Stimulated activated CD8-positive, alpha-beta memory T cell treated with anti-CD3 and anti-CD28 coated beads, Interleukin-7, amount 100 ng/mL, for 1 hour (primary cell): ENCODE measurements at places on chromosomes 7 and 10.

DNA sequence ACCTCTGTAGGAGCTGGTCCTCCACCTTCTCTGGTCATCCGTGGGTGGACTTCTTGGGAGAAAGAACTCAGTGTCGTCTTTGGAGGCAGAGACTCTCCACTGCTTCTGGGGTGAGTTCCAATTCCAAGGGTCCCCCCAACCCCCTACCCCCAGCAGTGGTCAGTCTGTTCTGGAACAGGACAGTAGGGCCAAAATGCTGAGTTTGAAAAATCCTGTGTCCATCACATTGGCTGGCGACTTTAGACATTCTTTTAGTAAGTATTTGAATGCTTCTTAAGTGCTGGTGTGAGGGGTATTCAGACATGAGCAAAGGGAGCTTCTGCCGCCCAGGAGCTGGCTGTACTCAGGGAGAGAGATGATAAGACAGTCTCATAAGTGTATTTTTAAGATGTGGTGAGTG lies 1.9 kb downstream of the ZNF316 start:
- no peak for DNase-seq

DNA sequence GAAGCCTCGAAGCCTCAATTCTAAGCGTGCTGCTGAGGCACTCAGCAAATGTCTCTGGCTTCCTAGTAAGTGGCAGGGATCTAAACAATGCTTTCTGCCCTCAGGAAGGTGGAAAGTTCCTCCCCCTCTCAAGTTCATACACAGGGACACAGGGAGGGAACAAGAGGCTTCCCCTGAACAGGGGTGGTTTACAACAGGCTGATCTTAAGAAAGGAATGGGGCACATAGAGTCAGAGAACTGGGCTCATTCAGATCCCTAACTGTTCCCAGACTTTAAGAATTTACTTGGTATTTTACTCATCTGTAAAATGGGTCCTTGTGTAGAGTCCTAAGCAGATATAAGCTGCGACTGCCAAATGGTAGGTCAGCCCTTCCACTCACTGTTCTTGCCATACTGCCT lies 2.5 kb downstream of the TNS3 start:
- no peak for DNase-seq

DNA sequence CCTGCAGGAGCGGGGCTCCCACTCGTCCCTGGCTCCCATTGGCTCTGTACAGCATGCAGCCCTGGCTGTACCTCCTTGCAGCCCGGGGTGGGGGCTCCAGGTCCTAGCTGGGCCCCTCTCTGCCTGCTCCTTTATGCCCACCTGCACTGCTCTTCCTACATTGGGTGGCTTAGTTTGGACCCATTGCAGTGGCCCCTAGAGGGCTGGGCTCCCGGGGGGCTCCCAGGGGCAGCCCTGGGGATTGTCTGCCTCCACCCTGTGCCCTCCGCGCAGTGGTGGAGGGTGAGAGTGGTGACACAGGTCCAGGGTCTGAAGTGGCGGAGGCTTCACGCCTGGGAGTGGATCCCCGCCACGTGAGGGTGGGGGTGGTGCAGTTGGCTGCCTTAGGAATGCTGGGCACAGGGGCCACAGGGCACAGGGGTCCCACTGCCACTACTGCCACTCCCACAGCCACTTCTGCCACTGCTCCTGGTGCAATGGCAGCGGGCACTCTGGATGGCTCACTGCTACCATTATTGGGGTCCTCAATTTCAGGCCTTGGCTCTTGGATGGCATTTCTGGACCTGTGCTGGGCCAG lies 177.1 kb downstream of the ARL4A start:
- DNase-seq: no peak

DNA sequence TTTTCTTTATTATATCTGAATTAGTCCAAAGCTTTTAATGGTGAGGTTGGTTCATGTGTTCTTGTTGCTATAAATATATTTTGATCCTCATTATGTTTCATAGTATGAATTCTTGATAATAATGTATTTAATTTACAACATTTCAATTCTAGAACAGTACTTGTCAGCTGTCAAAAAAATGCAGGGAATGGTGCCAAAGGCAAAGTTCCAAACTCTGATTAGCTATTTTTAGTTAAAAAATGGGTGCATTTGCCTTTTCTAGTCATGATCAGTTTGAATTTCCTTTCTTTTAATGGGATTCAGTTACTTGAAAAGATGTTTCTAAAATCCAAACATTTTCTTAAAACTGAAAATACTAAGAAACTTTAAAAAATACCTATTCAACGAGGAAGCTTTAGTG lies 49.6 kb downstream of the ANKIB1 start:
- DNase-seq: no peak

DNA sequence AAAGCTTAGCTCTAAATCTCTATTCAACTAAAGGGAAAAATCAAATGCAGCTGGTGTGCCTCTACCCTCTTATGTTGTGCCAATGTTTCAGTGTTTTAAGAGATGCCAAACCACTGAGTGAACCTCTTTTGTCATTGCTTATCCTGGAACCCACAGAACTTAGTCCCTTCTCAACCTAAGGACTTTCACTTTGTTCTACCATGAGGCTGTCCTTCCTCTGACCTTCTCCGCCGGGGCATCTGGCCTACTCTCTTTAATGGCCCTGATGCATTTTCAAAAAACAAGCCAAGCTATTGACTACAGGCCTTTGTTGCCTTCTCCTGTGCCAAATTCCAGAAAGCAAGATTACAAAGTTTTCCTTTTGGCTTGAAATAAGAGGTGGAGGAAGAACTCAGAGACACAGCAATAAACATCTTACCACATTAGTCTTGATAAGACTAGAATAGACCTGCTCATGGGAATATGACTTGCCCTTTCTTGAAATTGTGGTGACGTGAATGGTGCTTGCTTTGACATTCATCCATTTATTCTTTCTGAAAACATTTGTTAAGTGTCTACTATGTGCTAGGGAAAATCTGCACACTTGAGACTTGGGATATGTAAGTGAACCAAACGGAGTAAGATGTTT lies 253.2 kb upstream of the SMIM30 start:
- no peak for DNase-seq

DNA sequence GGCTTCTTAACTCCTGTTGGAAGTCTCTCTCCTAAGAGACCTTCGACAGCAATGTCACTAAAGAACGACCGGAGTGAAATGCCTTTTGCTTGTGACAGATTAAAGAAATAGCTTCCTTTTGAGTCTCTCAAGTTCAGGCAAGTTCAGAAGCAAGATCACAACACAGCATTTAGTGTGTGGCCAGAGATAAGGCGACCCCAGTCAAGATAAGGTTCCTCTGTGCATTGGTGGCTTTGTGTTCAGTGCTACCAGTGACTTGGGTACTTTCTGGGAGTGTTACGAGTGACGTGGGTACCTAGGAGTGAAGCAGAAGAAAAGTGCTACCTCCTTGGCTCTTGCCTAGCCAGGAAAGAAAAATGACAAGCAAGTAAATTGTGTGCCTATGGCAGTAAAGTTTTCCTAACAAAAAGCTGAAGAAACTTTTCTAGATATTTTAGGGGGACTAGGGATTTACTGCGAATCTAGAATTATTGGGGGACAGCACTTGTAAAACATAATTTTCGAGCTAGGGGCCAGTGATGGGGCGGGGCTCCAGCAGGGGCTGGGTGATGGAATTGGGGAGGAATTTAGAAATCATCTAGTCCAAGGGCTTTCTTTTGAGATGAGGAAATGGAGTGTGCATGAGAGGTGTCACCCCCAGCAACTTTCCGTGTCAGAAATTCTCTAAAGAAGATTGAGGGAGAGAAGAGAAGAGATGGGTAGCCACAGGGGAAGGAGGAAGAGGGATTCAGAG lies 191.9 kb upstream of the LYZL2 start:
- DNase-seq: no peak

- no peak for DNase-seq
Measured at GRCh38 chr10:48681740-48682139, 2.9 kb upstream of the WDFY4 start.

- DNase-seq: no peak
Measured at GRCh38 chr10:59792812-59793211, 39.6 kb upstream of the MRLN start.

DNA sequence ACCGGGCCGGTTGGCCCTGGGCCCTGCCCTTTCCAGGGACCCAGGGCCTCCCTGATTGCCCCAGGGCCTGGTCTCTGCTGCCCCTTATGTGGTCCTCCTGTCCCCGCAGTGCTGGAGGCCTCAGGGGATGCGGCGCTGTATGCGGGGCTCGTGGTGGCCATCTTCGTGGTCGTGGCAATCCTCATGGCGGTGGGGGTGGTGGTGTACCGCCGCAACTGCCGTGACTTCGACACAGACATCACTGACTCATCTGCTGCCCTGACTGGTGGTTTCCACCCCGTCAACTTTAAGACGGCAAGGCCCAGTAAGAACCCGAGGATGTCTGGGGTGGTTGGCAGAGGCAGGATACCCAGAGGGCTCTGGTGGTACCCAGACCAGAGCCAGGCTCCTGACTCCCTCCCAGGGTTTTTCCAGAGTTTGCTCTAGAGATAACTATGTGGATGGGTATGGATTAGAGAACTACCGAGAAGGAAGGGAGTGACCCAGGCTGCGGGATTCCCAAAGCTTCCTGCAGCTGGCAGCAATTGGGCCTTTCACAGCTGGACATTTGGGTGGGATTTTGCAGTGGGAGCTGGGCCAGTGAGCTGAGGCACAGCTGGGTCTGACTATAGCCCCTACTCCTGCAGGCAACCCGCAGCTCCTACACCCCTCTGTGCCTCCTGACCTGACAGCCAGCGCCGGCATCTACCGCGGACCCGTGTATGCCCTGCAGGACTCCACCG lies 28.1 kb upstream of the SLC29A3 start:
- DNase-seq: no peak

GRCh38 chr7:9575716-9576115 lies 1142.3 kb downstream of the NXPH1 start:
- DNase-seq: no peak

DNA sequence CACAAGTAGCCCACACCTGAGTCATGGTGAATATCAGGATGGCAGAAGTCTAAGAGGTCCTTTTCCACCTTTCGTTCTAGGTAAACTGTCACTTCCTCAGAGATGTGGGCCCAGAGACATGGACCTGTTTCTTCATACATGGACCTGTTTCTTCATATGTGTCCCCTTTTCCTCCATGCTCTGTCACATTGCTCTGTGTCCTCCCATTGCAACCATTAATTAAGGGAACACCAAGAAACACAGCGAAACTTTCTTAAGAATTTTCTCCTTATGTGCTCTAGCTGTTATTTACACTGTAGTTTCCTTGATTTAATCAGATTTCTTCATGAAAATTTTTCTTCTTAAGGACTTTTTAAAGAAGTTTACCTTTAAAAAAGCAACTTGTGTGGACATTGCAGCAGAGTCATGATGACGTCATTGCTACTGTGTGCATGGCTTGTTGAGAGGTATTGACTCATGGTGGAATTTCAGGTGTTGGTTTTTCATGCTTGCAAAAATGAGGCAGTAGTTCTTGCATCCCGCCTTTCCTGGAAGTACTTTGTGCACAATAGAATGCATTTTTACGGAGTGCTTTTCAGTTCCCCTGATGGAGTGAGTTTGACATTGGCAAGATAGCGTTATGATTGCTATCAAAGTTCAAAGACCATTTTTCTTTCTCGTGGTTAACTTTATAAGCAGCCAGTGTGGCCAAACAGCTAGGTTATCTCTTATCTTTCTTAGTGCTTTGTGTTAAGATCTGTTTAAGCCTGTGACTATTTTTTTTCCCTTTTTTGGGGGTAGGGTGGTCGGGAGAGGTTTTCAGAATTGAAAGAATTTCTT lies 37.7 kb downstream of the CFAP58 start:
- DNase-seq: no peak

- no peak for DNase-seq
Measured at GRCh38 chr10:34291466-34292193, 523.5 kb downstream of the PARD3 start.

GRCh38 chr10:90834326-90834725 lies 23.5 kb downstream of the HTR7 start:
- DNase-seq: no peak

DNA sequence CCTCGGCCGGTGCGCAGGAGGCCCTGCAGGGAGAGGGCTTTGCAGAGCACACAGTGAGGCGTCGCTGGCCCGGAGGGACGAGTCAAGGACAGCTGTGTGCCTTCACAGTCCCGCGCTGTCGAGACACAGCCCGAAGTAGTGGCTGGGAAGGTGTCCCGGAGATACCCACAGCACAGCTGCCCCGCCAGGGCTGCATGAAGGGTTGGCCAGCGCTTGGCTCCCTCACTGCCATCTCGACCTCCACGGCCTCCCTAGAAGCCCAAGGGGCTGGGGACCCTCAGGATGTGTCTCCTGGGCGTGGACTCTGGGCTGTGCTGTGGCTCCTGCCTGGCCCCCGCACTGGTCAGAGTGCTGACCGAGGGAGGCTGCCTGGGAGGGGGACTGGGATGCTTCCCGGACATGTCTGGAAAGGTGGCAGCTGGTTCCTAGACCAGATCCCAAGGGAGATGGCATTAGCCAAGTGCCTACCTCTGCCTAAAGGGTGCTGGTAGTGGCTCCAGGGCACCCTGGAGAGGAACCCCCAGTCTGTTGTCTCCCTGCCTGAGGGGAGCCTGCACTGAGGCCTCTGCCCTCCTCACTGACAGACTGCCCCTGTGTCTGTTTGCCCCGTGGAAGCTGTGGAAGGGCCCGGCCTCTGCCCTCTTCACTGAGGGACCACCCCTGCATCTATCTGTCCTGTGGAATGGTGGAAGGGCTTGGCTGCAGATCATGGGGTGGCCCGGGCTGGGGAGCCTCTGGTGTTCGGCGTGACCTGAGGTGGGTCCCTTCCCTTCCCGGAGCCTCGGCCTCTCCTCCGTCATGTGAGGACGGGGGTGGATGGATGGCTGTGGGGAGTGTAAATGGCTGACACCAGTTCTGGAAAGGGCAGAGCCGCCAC lies 5.8 kb downstream of the ELFN1 start:
- no peak for DNase-seq

DNA sequence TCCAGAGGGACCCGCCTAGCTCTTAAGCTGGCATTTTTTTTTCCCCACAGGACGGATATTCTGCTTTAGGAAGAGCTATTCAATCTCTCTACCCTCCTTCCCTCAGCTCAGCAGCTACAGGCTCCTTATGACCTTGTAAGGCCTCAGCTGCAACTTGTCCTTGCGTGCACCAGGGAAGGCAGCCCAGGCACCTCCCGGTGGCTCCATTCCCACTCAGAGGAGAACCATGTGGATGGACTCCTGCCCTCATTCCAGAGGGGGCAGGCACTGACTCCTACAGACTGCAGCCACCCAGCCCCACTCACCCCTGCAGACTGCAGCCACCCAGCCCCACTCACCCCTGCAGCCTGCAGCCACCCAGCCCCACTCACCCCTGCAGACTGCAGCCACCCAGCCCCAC lies 73.7 kb downstream of the ITIH5 start:
- no peak for DNase-seq

DNA sequence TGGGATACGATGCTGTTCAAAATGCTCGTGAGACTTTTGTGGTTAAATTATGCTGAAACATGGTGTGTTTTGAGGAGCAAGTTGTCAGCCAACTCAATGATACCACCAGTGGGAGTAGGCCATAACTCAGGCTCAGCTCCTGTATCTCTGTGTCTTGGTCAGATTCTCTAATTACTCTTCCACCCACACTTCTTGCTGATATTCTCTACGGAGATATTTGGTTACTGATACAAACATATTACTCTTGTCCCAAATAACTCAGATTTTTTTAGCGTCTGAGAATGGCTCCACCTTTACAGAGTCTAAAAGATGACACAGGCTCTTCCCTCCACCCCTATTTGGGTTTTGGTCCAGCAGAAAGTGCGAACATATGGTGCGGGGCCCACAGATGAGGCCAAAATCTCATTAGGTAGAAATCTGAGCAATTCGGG lies 168.9 kb downstream of the PKD1L1 start:
- DNase-seq: no peak
